Daoy (cell line): ENCODE measurements at places on chromosomes 3 and 15.
A peak's percentile ranks its signal among the peaks of the same experiment; 100 is the strongest.

- DNase-seq: peak; percentile 15
These were observed 20.5 kb downstream of the RBP2 start for GRCh38 chr3:139455855-139456254.

DNA sequence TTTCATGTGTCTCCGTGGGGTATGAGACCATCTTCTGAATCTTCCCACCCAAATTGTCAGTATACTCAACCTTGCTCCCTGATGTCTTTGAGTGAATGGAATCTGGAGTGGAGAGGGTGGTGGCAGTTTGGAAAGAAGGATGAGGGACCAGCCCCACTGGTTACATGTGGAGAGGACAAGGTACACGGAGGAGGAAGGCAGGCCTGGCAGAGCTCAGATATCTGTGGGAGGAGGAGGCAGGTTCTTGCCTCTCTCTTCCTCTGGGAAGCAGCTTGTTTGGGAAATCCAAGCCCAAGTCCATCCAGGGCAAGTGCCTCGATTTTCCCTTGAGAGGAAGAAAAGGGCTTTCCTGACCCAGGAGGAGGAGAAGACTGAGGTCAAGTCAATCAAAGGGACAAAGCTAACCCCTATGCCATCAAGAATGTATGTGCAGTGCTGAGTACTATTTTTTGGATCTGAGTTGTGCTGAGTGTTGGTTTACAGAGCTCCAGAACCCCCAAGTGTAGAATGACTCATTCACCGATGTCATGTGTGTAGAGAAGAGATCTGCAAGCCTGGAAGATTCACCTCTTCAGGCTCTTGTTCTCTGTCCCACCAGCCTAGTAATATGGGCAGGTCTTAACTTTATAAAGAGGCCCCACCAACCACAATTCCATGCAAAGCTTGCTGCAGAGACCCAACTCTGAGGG lies 19.8 kb upstream of the LOXL1 start:
- DNase-seq: no peak

DNA sequence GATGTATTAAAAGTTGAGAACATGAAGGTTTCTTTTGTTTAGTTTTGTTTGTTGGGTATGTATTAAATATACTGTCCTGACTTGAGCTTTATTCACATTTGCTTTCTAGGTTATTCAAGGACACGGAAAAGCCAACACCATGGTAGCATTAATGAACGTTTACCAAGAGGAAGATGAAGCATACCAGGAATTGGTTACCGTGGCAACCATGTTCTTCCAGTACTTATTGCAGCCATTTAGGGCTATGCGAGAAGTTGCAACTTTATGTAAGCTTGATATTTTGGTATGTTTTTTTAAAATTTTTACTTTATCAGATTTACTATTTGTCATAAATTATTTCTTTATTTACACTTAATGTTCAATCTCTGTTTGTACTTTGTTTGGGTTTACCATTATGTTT lies 3.6 kb downstream of the WHAMM start:
- DNase-seq: no peak

DNA sequence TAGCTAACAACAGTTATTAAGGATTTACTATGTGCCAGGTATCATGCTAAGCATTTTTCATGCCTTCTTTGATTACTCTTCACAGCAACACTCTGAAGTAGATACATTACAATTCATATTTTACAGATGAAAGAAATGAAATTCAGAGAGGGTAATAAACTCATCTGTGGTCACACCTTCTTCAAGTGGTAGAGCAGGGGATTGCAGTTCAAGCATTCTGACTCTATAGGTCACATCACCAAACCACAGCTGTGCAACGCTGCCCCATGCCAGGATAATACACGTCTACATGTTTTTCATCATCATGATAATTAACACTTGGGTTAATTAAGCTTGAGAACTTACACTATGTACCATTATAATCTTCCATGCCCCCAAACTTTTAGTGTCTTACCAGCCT lies 98.5 kb downstream of the LRRC3B start:
- no peak for DNase-seq

GRCh38 chr15:70775160-70775559 lies 11.8 kb upstream of the UACA start:
- DNase-seq: peak; percentile 64

DNA sequence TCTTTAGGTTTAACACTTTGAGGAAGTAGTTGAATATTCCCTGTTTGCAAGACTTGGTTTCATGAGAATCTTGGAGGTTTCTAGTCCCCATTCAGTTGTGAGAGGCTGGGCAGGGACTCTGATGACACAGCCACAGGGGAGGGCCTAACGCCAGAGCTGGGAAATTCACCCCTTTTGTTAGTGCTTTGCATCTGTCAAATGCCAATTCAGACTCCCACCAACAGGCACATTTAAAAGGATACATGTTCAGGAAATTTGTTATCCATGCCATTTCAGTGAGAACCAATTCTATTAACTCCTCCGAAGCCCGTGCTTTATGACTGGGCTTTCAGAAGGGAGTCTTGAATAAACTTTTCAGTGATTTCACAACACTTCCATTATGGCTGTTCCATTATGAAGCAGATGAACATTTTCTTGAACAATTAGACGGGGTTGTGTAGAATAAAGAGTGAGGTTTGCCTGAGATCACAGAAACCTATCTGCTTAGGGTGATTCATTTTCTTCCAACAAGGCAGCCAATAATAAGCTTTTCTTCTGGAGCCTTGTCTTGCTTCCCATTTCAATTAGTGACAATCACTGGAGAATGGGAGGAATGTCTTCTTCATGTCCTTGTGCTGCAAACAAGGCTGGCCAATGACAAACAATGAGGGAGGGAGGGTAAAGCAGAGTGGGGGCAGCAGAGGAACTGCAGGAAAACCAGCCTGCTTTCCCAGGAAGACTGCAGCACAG lies 90.6 kb downstream of the SOX14 start:
- DNase-seq: no peak

DNA sequence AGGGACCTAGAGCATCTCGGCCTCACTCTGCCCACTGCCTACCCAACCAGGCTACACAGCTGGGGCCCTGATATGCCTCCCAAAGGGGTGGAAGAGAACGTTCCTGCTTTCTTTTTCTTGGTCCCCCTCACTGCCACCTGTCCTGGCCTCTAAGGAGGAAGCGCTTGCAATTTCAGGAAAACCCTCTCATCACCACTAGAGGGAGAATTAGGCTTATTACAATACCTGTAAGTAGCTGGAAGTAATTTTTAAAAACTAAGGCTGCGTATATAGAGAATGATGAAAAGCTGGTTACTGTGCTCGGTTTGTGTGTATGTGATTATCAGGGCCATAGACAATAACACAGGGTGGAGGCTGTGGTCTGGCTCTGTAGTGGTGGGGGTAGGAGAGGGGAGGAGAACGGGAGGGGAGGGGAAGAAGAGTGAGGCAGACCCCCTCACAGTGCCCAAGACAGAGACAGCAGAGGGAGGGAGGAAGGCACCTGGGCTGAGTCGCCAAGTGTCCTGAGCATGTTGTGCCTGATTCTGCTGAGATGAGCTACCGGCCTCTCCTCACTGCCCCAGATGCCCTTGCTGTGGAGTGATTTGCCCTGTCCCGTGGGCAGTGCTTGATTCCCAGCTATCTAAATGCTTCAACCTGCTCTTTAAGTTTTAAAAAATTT lies 3.3 kb downstream of the GABRG3 start:
- DNase-seq: no peak

GRCh38 chr15:59524331-59524731 lies 86.3 kb downstream of the FAM81A start:
- DNase-seq: no peak

GRCh38 chr3:167032267-167032876 lies 347.7 kb downstream of the ZBBX start:
- DNase-seq: no peak

GRCh38 chr3:137008131-137008530 lies 50.3 kb downstream of the IL20RB start:
- DNase-seq: no peak

GRCh38 chr15:74320352-74321247 lies 46.8 kb downstream of the CYP11A1 start:
- peak; percentile 69 for DNase-seq

- no peak for DNase-seq
These were observed 428.5 kb upstream of the CNTN3 start for GRCh38 chr3:75042941-75043340.

DNA sequence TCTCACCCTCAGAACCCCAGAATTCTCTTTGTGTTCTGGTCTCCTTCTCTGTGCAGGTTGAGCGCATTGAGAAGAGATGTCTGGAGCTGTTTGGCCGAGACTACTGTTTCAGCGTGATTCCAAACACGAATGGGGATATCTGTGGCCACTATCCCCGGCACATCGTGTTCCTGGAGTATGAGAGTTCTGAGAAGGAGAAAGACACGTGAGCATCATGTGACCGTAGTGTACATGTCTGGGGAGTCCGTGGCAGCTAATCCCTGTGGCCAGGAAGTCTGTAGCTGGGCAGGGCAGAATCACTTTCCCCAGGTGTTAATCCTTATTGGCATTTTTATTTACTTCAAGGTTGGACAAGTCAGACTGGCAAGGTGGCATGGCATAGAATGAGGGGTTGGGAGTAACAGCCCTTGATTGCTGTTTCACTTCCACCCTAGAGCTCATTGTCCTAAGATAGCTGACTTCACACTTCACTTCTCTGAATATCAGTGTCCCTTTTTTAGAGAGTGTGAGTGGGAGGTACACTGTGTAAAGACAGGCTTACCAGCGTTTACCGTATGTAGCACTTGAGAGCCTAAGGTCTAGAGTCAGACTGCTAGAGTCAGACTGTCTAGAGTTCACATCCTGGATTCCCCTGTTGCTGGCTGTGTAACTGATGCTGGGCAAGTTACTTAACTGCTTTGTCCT lies 4.4 kb downstream of the MTMR14 start:
- DNase-seq: no peak

DNA sequence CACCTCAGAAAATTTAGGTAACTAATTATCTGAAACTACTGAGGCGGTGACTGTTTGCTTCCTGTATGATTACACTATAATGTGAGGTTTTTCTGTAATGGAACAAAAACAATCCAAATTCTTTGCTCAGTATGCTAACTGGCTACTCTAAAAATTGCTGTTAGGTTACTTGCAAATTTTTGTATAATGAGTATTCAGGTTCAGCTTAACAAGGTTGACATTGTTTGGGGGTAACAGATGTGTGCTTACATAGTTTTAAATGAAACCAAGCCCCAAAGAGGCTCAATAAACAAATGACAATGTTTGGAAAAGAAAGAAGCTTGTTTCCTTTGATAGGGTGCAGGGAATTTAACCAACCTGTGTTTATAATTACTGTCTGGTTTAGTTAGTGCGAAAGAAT lies 414.5 kb upstream of the MDFIC2 start:
- peak; percentile 37 for DNase-seq

DNA sequence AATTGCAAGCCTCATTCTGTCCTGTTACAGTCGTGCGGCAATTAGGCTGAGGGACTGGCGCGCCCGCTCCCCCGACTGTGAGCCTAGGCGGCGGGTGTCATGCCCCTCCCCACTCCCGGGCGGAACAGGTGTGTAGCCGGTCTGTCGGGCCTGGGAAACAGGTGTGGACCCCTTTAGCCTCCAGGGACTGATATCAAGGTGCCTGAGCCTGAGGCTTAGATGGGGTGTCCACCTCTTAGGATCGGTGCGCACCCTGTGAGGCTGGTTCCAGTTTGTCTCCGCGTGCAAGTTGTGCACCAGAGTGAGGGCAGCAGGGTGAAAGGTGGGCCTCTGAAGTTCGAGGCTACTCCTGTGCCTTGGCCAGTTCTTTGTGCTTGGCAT lies 686 bp downstream of the VPS8 start:
- DNase-seq: no peak

- no peak for DNase-seq
These were observed 10.0 kb downstream of the MRPS25 start for GRCh38 chr3:15055019-15055557.
